ENCODE measurements at places on chromosomes 6 and 20.

DNA sequence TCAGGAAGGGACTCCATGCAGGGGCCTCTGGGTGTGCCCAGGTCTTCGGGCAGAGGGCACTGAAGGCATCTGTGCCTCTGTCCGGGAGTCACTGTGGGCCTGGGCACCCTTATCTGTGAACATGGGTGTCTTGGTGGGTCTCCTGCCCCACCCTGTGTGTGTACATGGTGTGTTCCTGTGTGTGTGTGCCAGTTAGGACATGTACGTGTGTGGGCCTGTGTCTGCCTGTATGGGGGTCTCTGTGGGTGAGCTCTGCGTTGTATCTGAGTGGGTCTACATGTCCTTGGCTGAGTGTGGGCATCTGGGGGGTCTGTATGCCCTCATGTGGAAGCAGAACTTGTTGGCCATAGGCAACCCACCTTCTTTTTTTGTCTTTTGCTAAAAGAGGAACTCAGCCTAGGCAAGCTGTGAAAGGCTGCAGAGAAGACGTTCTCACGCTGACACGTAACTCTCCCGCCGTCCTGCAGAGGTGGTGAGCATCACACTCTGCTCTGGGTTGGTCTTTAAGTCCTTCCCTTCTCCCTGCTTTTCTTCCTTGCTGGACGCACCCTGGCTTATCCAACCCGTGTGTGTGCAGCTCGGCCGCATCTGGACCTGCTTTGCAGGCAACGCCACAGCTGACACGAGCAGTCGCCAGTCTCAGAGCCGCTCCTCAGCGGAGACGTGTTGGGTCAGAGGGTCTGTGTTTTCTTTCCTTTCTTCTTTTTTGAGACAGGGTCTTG, 532 bp upstream of the NPBWR2 start:
- no peak for DNase-seq

DNA sequence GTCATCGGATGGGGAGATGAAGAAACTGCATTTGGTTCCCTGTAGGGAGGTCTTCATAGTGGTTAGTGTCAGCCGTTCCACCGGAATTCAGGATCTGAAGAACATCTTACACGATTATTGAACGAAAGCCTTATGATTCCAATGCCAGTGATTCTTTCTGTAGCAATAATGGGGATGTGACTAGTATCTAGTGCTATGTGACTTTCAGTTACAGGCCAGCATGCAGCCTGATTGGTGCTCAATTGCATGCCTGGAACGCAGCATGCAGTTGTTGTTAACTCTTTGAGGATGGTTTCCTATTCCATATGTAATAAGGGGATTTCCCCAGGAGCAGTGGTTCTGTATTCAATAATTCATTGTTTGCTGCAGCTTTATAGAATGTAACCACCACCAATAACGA, 71.6 kb upstream of the SLC22A1 start:
- no peak for DNase-seq

DNA sequence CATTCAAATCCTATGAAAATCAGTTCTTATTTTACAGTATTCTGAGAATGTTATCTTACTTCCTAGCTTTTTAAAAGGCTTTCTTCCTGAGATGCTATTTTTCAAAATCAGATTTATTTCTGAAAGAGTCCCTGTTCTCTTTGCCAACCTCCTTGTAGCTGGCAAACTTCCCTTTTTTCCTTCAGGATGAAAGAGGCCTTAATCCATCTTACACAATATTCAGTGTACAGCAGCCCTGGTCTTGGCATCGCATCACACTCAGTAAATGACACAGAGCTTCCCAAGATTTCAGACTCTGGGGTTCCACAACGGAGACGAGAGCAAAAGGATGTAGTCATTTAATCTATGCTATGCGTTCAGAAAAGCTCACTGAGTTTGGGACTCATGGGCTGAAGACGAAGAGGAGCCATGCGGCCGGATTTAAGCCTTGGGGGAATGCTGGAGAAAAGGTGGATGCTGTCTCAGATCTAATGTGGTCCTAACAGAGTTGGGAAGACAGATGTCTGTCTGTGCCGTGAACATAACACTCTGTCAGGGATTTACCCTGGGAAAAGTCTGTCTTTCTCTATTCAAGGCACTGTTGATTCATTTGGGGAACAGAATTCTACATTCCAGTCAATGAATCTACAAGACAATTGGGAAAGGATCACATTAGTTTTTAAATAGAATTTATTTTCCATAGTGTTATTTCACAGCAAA, 616.4 kb upstream of the AGPAT4 start:
- no peak for DNase-seq

DNA sequence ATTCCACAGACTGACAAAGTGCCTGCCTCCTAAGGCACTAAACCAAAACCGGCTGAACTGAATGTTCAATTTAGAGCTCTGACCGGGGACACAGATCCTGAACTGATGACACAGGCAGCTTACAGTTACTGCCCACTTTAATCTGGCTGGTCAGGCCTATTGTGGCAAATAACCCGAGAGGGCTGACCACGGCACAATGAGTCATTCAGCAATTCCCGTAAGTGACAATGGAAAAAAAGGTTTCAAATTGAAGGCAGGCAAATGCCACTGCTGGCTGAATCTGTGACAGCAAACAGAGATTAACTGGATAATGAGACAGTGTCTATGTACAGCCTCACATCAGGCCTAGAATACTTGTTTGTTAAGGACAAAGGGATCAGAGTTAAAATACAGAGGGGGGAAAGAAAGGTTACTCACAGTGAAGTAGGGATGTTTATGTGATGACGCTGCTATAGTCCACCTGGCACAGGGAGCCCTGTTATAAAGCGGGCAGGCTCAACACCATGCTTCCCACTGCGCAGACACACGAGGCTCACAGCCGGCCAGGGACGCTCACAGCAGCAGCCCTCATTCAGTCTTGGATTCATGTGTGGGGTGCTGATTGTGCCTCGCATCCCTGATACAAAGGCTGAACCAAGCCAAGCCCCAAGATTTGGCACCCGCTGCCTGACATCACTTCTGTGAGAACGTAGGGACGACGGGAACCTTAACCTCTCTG, 54.4 kb downstream of the RTN4IP1 start:
- DNase-seq = no peak

DNA sequence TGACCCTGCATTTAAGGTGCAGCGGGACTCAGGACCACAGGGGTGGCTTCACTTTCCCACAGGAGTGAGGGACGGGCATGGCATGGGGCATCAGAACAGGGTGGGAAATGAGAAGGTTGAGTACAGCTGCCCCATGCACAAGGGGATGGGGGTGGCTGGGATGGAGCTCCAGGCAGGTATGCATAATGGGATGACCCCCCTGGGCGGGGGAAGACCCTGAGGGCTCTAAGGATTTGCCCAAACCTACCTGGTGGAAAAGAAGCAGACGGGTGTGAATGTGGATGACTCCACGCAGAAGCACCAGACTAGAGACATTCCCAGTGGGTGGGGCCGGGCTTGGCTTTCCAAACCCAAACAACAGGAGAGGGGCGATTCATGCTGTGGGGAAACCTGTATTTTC, 200.3 kb downstream of the SYNDIG1 start:
- no peak for DNase-seq

DNA sequence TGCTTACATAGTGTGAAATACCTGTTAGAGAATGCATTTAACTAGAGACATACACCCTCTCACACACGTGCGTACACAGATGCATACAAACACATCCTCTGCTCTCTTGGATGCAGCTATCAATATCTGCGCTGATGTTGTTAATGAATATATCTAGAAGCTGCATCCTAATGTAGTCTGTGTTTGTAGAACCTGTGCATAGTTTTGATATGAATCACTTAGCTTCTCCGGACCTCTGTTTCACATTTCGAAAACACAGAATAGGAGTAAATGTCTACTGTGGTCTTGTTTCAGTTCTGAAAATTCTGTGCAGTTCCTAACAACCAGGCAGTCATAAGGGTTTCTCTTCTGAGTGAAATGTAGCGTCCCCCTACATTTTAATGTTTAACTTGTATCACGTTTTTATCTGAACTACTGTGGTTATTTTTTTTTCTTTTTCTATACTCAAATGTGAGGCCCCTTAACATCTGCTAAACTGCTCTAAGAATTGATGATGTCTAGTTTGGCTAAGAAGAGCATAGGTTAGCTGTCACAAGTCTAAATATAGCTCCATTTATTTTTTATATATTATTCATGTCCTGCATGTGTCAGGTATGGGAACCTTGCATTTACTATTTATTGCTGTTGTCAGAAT, 254.5 kb downstream of the TMEM242 start:
- no peak for DNase-seq

Data from T-helper 22 cell (primary cell).